ENCODE measurements at places on chromosomes 12 and 14. TPM values are rescaled to one million over a fixed set of nuclear protein-coding genes. Genes with fewer than 3 reads are reported as not detected.
A peak's percentile ranks its signal among the peaks of the same experiment; 100 is the strongest.

POTEG gene
- not detected for total RNA-seq

GRCh38 chr12:7175493-7175892, 14.0 kb upstream of the PEX5 start:
- DNase-seq: no peak

MGAT4C gene
- under 0.01 TPM for total RNA-seq

DNA sequence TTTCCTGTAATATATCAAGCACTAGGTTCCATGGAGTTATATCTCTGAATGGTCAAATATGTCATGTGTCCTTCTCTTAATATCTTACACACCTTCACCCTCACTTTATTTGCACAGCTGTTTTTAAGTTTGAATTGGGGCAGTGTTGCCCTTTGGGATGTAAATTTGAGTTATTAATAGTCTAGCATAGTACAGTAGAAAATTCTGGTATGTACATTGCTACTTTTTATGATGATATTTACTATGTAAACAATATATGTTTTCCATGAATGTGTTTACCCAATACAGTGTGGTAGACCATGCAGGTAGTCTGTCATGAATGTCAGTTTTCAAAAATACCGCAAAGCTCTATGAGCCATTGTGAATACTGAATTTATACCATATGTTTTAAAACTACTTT, 50.5 kb downstream of the METTL25 start:
- DNase-seq: no peak

GRCh38 chr14:90692826-90693225, 123.4 kb downstream of the TTC7B start:
- DNase-seq: no peak

MAP1LC3B2 gene
- total RNA-seq: 1.2 TPM

CISTR gene
- total RNA-seq: not detected

- DNase-seq: no peak
These were observed 272.4 kb downstream of the DPF3 start for GRCh38 chr14:72621387-72622065.

MYH6 gene
- total RNA-seq: not detected

GRCh38 chr12:57612711-57613426, 1.6 kb downstream of the ARHGEF25 start:
- no peak for DNase-seq

DNA sequence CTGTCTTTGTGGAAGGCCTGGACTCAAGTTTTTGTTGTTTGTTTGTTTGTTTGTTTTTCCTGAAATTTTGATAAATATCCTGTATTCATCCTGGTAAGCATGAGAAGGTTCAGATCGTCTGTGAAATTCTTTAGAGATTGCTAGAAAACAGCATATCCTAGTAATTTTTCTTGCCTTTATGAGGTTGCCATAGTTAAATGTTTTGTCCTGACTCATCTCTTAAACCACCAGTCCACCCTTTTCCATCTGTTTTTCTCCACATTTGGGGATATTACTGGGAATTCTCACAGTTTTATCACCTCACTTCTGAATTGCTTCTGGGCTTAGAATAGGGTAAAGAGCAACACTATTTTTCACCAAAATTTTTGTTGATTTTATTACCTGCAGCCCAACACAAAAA, 248.3 kb downstream of the FBXL14 start:
- DNase-seq: peak; percentile 56

DNA sequence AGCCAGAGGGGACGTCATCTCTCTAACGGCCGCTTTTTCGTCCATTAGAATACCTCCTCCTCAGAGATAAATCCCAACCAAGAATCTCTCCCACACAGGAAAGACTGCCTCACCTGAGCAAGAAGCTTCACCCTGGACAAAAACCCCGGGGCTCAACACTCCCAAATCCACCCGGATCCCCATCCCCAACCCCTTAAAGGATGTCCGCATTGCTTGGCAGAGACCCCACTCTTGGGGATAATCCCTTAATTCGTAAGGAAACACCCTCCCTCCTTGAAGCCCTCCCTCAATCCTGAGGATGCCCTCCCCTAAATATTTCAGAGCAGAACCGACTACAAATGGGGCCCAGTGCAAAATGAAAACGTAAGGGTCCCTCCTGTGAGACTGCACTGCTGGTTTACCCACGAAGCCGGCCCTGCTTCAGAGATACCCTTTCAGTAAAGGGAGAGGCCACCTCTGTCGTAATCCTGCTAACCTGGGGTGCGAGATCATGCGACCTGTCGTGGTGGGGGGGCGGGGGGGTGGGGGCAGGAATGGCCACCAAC, 655 bp upstream of the DYNLL1 start:
- DNase-seq: no peak

- DNase-seq: no peak
These were observed 30.5 kb downstream of the AREL1 start for GRCh38 chr14:74682169-74682952.

- DNase-seq: no peak
These were observed 9.8 kb downstream of the PRIMA1 start for GRCh38 chr14:93778453-93778852.

- no peak for DNase-seq
These were observed 261.3 kb upstream of the NOS1 start for GRCh38 chr12:117622741-117623140.

DNA sequence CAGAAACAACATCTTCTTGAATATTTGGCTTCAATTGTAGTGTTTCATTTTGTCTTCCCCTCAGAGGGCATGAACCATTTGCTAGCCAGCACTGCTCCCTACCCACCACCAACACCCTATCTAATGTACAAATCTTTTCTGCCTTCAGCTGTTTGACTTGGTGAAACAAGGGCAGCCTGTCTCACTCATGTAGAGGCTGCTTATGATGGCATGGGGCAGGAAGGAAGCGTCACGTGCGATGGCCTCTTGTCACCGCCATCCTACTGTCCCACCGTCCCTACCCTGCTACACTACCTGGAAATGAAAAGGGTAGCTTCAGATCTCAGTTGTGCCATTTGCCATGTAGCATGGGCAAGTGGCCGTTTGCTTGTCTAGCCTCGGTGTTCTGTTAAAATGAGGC, 29.9 kb upstream of the LRTM2 start:
- DNase-seq: no peak

- no peak for DNase-seq
These were observed 224.1 kb downstream of the ASCL1 start for GRCh38 chr12:103181366-103182152.

Data from fibroblast of lung (primary cell).